ENCODE measurements at places on chromosomes 13 and 19. TPM values are rescaled to one million over a fixed set of nuclear protein-coding genes. Genes with fewer than 3 reads are reported as not detected.

FLT1 gene
- 0.26 TPM for polyA plus RNA-seq

XAB2 gene
- 9.7 TPM for polyA plus RNA-seq

ZNF134 gene
- 13.5 TPM for polyA plus RNA-seq

CD177 gene
- polyA plus RNA-seq, result not detected

FBN3 gene
- not detected for polyA plus RNA-seq

ZNF135 gene
- polyA plus RNA-seq, result 1.0 TPM

FXYD1 gene
- 7.1 TPM for polyA plus RNA-seq

HIPK4 gene
- polyA plus RNA-seq, result 0.11 TPM

ZNF582 gene
- polyA plus RNA-seq, result 7.3 TPM

LAIR2 gene
- polyA plus RNA-seq, result 0.99 TPM

MBD3L1 gene
- not detected for polyA plus RNA-seq

KLK10 gene
- not detected for polyA plus RNA-seq

ZNF610 gene
- 1.7 TPM for polyA plus RNA-seq

CD22 gene
- 494 TPM for polyA plus RNA-seq

EBI3 gene
- 24.2 TPM for polyA plus RNA-seq

SPACA6 gene
- polyA plus RNA-seq, result 2.1 TPM

TMEM238 gene
- 1.1 TPM for polyA plus RNA-seq

URAD gene
- polyA plus RNA-seq, result not detected

NAPSA gene
- 4.2 TPM for polyA plus RNA-seq

FNDC3A gene
- polyA plus RNA-seq, result 8.9 TPM

ZFP30 gene
- 2.4 TPM for polyA plus RNA-seq

RNF225 gene
- polyA plus RNA-seq, result not detected

IGSF23 gene
- not detected for polyA plus RNA-seq
